ENCODE measurements at places on chromosomes 4 and X. TPM values are rescaled to one million over a fixed set of nuclear protein-coding genes. Genes with fewer than 3 reads are reported as not detected.

- no peak overlapping the region for H3K4me3 ChIP-seq
- DNase-seq = no peak
- H3K4me1 ChIP-seq = peaks cover 19% of the 10 kb centered on the region
- H3K27me3 ChIP-seq = peaks cover 40% of the 10 kb centered on the region
- no peak overlapping the region for H3K27ac ChIP-seq
Observed at GRCh38 chr4:140571620-140572019, 2.9 kb upstream of the UCP1 start.

DNA sequence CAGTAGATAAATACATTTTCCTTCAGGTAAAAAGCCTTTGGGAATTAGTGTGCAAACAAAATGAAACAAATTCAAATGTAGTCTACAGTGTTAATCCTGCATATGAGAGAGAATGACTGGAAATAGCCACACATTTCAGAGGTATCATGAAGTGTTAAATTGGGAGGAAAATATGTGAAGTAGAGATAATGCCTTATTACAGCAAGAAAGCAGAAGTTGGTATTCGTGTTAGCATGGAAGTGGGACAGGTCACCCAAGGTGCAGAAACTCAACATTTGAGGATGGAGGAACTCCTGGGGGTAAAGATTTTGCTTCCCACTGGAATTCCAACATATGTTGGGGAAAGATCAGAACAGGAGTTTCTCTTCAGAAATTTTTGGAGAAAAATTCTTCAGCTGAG, 51.3 kb downstream of the EMCN start:
- H3K4me3 ChIP-seq = no peak overlapping the region
- H3K36me3 ChIP-seq = no peaks in the 10 kb centered on the region
- no peak overlapping the region for H3K27ac ChIP-seq

- H3K4me3 ChIP-seq = no peak overlapping the region
- H3K4me1 ChIP-seq = no peaks in the 10 kb centered on the region
- no peaks in the 10 kb centered on the region for H3K27me3 ChIP-seq
- DNase-seq = no peak
Observed at GRCh38 chr4:530017-530781, 31.2 kb downstream of the PIGG start.

DNA sequence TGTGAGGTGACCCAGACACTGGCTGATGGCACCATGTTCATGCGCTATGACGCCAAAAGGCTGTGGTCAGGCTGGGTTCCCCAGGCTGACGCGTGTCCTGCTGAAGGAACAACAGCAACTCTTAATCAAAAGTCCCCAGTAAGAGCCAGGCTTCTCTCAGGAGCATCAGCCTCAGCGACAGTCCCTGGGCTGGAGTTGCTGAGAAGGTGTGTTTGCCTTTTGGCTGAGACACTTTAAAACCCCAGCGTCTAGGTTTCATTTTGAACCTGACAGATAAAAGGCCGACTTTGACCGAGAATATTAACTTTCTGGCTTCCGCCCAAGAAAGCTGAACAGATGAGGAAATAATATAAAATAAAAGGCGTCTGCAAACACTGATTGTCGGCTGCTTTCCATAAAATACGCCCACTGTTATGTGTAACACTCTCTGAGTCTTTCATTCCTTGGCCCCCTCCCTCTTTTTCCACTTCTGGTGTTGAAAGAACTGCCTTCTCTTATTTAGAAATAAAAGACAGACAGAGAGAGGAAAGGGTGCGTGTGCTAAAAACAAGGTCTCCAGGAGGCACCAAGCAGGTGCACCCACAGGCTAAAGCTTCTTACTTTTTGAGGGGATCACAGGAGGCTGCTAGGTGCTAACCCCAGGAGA, 373.6 kb downstream of the MID1IP1 start:
- peaks cover 21% of the 10 kb centered on the region for H3K4me1 ChIP-seq
- H3K27me3 ChIP-seq = no peaks in the 10 kb centered on the region
- H3K4me3 ChIP-seq = peak overlapping the region; percentile 13
- H3K36me3 ChIP-seq = no peaks in the 10 kb centered on the region
- H3K27ac ChIP-seq = peak overlapping the region; percentile 72

- peaks cover 31% of the 10 kb centered on the region for H3K4me1 ChIP-seq
- no peaks in the 10 kb centered on the region for H3K27me3 ChIP-seq
Observed at GRCh38 chr4:109434007-109434971, 674 bp downstream of the SEC24B start.

GRCh38 chrX:22314211-22314610, 41.5 kb downstream of the CBLL2 start:
- H3K4me3 ChIP-seq = no peak overlapping the region
- H3K27me3 ChIP-seq = no peaks in the 10 kb centered on the region
- no peaks in the 10 kb centered on the region for H3K4me1 ChIP-seq
- DNase-seq = no peak

DGAT2L6 gene
- not detected for total RNA-seq

SERPINA7 gene
- total RNA-seq = not detected
